ENCODE measurements at places on chromosomes 11 and 22.

- DNase-seq: no peak
Observed at GRCh38 chr11:129224538-129224937, 32.4 kb upstream of the ARHGAP32 start.

- no peak for DNase-seq
Observed at GRCh38 chr11:62788991-62789390, 1.8 kb downstream of the TMEM179B start.

GRCh38 chr22:42972649-42973535 is 42.1 kb downstream of the PACSIN2 start:
- DNase-seq: no peak

DNA sequence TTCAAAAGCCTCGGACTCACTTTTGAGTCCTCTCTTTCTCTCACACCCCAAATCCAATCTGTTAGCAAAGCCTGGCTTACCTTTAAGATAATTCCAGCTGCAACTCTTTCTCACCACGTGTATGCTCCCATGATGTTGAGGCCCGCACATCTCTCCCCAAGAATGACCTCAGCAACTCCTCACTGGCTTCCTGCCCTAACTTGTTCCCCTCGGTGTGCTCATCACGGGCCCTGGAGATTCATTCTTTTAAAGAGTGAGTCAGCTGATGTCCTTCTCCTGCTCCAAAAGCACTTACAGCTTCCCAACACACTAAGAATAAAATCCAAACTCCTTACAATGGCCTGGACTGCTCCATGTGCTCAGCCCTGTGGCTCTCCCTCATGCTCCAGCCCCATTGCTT is 1041.3 kb downstream of the OPCML start:
- no peak for DNase-seq

GRCh38 chr11:67522844-67523555 is at the start of gene CABP2:
Gene CABP2, minus strand, starts transcription at chr11:67523446. Its CDS starts 120 bp downstream, at chr11:67523326.
- DNase-seq: no peak

DNA sequence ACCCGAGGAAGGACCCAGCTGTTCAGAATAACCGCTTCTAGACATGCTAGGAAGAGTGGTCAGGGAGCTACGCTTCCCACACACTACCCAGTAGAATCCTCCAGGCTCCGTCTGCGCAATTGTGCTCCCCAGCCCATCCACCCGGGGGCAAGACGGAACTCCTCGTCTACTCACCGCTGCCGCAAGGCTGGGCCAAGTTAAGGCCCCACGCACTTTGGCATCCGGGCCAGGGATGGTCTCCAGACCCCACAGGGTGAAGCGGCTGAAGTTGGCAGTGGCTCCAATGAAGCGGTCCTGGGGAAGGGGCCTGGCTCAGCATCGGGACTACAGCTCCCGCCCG is 757 bp downstream of the RNASEH2C start:
- no peak for DNase-seq

DNA sequence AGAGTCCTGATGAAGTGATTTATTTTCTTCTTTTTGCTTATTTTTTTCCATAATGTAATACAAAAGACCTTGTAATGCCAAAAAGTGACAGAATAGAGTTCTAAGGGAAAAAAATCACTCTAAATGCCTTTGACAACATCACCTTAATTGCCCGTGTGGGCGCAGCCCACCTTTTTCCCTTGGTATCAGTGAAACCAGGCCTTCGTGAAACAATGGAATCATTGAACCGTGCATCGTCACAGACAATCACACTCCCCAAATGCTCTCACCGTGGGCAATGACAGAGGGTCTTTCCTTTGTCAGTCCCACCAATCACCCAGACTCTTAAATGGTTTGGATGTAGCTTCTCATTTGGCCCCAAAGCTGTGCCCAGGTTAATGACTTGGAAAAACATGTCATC is 9.6 kb upstream of the SLC6A5 start:
- no peak for DNase-seq

- DNase-seq: no peak
Observed at GRCh38 chr22:44594951-44595350, 96.9 kb upstream of the RTL6 start.

DNA sequence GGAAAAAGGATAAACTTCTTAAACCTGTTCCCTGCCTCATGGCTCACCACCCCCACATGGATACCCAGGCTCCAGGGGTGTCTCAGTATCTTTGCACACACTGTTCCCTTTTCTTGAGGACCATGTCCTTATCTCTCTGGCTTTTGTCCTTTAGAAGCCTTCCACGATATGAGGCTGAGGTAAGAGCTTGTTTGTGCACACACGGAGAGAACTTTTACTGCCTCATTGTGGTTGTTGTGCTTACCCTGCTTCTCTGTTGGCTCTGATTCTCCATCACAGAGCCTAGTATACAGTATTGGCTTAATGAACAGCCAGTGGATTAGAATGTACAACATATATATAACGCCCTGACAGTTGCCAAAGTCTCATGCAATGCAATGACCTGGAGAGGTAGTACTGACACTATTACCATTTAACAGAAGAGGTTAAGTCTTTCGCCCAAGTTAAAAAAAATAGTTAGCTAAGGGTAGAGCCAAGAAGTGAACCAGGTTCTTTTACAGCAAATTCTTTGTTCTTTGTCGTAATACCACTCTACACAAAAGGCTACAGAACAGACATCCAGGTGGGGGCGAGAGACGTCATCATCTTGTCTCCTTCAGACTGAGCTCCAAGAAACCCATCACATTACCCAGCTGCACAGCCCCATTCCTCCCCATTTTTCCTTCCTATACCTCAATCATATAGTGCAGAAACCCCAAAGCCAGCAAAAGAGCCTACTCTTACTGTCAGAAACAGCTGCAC is 117.3 kb downstream of the PLEKHA7 start:
- no peak for DNase-seq

GRCh38 chr22:23175817-23176644 is 4.3 kb upstream of the BCR start:
- DNase-seq: no peak

DNA sequence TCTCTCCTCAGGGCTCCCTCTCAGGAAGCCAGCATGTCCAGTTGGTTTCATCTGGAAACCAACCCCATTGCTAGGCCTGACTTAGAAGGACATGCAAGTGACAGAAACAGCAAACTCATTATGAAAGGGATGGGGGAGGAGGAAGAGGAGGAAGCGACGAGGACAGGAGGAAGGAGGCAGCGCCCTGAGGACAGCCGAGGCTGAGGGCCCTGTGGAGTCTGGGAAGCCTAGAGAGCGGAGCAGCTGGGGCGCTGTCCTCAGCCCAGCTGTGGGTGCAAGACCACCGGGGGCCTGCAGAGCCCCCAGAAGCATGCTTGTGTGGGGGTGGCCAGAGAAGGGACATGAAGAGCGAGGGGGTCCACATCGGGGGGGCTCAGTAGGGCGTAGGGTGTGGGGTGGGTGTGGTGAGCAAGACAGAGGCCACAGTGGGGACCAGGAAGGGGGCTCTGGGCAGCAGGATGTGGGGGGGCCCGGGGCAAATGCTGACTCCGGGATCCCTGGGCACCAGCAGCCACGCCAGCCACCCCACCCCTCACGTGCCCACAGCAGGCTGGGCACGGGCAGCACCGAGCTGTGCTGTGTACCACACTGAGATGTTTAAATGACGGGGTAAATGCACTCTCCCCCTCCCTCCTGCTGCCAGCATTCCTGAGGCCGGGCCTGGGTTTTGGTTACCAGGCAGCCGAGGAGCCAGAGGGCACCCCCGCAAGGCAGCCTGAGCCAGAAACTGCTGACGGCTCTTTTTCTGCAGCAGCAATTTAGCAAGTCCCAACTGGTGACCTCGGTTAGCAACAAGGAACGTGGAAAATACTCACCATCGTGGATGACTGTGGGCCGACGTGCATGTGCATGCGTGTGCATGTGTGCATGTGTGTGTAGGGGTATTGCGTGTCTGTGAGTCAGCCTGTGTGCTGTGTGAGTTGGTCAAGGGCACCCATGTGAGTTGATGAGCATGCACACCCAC is 82.7 kb upstream of the LINC01488 start:
- DNase-seq: no peak

- no peak for DNase-seq
Observed at GRCh38 chr22:24728790-24729637, 45.5 kb downstream of the PIWIL3 start.

DNA sequence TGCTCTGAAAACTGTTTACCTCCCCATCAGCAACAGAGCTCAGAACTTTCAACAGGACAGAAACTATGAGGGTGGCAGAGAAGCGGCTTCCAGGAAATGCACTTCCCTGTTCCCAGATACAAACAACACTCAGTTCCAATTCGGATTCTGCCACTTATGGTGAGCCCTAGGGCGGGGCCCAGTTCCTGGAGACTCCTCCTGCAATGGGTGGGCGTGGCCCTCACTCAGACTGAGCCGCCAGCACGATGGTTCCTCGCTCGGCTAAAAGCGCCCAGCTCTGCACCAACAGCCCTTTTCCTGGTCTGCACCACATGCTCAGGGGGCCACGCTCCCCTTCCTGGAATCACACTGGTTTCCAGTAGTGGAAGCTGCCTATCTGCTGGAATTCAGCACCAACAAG is 314.1 kb downstream of the CTTN start:
- DNase-seq: no peak

GRCh38 chr11:8263109-8263768 is 439 bp downstream of the LMO1 start:
- no peak for DNase-seq

DNA sequence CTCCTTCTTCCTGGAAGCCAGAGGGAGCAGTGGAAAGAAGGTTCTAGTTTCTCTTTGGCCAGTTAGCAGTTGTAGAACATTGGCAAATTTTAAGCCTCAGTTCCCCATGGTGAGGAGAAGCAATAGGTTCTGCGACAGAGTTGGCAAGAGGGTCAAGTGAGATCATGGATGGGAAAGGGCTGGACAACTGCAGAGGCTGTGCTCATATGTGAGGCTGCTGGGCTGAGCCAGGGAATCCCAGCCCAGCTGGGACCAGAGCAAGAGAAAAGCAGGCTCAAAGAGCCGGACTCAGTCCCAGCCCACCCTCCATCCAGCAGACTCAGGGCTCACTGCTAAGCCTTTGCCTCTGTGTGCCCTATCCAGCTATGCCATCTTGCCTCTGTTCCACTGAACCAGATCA is 66.8 kb upstream of the MYOD1 start:
- no peak for DNase-seq

GRCh38 chr11:56495117-56495516 is 3.9 kb upstream of the OR5M8 start:
- no peak for DNase-seq

GRCh38 chr22:30195245-30196140 is 51.1 kb downstream of the LIF start:
- DNase-seq: no peak

DNA sequence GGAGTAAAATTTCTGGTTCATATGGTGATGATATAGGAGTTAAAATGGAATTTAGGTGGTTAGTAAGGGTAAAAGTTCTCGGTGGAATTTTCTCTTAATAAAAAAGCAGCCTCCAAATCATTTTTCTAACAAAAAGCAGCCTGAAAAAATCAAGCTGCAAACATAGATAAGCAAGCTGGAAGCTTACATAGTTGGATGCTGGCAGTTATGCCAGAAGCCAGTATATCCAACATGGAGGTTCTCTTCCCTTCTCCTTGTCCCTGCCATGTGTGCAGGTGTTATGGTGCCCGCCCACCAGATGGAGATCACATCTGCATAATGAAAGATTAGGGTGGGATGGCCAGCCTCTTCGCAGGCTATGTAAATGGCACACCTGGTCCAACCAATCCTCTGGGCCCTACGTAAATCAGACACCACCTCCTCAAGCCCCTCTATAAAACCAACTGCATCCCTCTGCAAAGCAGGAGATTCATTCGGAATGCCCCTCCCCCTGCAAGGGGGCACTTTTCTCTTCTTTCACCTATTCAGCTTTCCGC is 22.4 kb downstream of the PIWIL3 start:
- DNase-seq: no peak

DNA sequence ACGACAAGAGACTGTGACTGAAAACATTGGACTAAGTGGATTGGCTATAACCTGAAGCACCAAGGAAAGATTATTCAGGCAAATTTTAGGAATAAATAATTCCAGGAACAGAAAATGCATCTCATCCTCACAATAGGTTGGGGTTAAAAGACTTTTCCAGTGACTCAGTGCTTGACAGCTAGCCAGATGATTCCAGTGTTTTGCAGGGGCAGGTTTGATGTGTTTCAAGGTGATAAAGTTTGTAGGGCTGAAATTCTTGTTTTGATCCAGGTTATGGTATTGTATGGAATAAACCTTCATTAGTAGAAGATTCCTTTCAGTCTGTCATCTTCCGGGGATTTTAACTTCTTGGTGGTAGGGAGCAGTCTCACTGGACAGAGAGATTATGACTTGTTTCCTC is 2.3 kb downstream of the EXT2 start:
- DNase-seq: no peak

- DNase-seq: no peak
Observed at GRCh38 chr11:116272181-116272789, 500.5 kb downstream of the BUD13 start.

GRCh38 chr11:45673441-45673840 is 8.0 kb upstream of the CHST1 start:
- no peak for DNase-seq

- no peak for DNase-seq
Observed at GRCh38 chr11:111963931-111964340, 26.8 kb downstream of the DIXDC1 start.

DNA sequence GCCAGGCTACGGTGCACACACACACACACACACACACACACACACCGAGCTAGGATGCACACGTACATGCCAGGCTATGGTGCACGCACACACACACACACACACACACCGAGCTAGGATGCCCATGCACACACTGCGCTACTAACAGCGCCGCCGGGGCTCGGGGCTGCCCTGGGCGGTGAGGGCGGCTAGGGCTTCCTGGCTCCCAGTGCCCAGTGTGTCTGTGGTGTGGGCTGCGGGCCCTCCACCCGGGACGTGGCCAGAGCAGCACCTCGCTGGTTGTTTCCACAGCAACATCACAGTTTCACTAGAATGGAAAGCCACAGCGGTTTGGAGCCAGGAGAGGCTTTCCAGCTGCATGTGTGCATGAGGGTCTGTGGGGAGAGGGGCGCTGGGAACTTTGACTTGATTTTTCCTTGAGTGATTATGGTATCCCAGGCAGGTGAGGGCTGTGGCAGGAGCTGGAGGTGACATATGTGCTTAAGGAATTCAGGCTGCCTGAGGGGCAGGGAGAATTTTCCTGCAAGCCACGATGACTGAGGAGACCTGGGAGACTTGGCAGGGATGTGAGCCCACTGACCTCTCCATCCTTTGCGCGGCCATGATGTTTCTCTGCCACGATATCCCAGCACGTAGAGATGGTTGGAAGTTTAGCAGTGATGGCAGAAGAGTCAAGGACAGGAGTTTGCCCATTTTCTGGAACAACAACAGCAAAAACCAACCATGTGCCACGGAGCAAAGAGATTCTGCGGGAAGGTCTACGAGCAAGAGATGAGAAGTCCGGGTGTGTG is 195.9 kb downstream of the SNX19 start:
- DNase-seq: no peak

DNA sequence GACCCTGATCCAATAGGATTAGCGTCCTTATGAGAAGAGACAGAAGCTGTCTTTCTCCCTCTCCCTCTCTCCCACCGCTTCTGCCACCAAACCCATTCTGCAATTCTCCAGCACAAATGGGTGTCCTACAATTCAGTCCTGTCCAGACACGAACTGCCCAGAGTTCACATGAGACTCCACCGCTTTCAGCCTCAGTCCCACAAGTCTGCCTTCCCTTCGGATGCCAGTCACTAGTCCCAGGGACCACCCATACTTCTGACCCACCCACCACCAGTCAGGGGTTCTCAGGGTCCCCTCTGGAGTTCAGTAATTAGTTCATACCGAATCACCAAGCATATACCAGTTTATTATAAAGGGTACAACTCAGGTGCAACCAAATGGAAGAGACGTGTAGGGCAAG is 73.6 kb downstream of the TRIM29 start:
- no peak for DNase-seq

- no peak for DNase-seq
Observed at GRCh38 chr11:44364596-44364995, 54.7 kb upstream of the ALX4 start.

Measured in stimulated activated CD4-positive, alpha-beta T cell treated with anti-CD3 and anti-CD28 coated beads, TNF-alpha, amount 100 ng/mL, for 24 hours (primary cell).